ENCODE measurements at places on chromosomes 3 and 15.
A peak's percentile ranks its signal among the peaks of the same experiment; 100 is the strongest.

DNA sequence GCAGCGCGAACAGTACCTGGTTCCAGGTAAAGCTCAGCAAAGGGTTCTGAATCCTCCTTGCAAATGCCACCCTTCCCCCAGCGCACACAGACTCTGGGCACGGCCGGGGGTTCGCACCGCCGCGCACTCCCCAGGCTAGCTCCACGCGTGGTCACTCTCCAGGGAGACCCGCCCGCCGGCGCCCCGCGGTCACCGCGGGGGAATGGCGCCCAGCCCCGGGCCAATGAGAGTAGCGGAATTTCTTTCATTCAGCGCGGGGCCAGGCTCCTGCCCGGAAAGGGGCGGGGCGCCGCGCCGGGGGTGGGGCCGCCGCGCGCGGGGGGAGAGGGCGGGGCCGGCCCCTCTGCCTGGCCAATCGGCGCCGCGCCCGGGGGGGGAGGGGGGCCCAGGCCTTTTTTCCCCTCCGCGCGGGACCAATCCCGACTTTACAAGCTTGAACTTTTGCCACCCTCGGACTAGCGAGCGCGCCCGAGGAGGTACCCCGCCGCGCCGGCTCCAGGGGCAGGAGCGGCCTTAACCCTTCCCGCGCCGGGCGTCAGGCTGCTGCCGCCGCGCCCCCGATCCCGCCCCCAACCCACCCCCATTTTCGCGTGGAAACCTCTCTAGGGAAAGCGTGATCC, 1.1 kb upstream of the SMAD6 start:
- DNase-seq, result peak; percentile 84

- no peak for DNase-seq
These were observed 84.8 kb downstream of the GTPBP8 start for GRCh38 chr3:113075588-113075987.

DNA sequence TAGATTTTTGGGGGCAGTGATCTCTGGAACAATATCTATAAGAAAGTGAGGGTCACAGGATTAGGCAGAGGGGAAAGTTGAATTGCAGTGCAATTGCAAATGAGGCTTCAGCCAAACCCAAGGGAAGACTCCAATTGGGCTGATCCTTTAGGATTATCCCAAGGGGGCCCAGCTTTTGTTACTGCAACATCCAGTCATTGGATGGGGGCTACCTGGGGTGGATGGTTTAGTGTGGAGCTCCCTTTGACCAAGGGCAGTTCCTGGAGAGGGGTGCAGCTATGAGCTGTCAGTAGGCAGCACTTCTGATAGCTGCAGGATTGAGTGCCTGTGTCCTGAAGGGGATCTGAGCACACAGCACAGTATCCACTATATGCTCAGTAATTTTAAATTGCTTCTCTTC, 355.2 kb upstream of the AZI2 start:
- DNase-seq, result no peak

GRCh38 chr3:187986514-187986934, 167.4 kb upstream of the LPP start:
- DNase-seq, result no peak

GRCh38 chr3:41304593-41304992, 105.3 kb downstream of the CTNNB1 start:
- DNase-seq, result no peak

DNA sequence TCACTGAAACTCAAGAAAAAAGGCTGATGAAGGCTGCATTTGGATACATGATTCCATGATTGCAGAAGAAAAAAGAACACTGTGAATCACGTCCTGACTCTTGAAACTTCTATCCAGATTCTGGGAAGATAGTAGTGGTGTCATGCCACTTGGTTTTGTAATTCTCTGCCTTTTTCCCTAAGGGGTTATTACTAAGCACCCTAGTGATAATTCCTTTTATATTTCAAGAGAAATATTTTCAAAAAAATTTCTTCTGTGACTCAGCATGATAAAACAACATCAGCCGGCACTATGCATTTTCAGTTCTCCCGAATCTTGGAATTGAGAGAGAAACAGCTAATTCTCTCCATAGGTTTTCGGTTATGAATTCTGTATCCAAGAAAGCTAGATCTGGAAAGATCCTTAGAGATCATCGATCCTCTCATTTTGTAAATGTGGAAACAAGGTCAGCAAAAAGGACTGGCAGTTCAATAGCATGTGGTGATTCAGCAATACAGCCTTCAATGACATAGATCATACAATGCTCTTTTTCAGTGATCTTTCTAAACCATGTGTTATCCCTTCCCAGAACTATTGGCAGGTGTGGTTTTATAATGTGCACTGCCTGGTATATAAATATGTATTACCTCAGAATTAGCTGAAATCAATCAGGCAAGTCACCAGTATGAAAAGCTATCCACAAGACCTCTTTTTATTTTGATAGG, 42.6 kb upstream of the TP63 start:
- DNase-seq, result no peak

GRCh38 chr3:195140816-195141793, 129.9 kb downstream of the XXYLT1 start:
- DNase-seq, result no peak

- DNase-seq, result no peak
These were observed 38.3 kb downstream of the CCNB2 start for GRCh38 chr15:59143281-59143680.

- DNase-seq, result no peak
These were observed 150.9 kb downstream of the LRRC28 start for GRCh38 chr15:99402014-99402729.

DNA sequence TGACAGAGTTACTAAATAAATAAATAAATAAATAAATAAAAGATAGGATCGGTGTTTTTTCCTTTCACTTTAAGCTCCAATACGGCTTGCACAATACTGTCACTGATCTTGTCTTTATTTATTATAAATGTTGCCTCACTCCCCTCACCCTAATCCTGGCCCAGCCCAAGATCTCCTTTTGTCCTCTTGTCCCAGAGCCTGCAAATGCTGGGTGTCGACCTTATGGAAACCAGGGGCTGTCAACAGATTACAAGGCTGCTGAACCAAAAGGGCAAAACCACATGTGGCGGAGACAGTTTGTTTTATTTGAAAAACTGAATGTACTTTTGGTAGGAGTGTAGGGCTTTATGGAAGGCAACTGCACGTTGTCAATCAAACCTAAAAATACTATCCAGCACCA, 75.9 kb downstream of the RFTN1 start:
- no peak for DNase-seq

DNA sequence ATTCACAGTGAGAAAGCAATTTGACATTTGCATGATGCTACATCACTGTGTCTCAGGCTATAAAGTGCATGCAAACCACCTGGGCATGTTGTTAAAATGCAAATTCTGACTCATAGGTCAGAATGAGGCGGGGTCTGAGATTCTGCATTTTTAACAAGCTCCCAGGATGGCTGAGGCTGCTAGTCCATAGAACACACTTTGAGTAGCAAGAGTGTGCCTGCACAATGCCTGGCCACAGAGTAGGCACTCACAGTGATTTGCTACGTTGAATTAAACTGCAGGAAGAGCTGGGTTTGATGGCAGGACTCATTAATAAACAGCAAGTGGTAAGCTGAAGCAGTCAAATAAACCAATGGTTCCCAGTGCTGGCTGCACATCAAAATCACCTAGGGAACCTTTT, 48.1 kb downstream of the NTRK3 start:
- DNase-seq, result no peak

DNA sequence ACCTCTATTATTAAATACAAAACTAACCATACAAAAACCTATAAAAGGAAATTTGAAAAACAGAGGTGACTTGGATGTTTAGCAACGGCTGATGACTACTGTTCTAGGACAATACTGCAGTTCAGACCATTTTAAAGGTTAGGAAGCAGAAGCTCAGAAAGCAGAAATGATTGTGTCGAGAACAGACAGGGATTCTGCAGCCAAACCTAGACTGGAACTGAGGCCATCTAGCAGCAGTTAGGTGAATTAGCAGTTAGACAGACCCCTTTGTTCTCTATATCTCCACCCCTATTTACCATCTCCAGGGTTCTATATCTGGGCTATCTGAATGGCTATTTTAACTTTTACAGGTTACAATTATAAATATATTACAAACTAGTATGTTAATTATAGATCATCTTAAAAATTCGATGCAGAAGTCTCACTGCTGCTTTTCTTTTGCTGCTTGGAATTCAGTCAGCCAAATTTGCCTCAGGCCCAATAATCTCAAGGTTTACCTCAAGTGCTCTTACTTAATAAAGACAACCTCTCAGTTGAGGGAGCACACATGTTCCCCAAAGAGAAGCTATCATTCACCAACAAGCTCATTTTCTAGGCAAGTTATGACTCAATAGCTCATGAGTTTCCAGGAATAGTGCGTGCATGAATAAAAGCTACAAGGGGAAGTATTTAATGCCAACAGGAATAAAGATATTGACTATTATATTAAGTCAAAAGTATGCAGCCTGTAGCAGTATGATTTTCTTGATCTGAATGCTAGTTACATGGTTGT, 9.3 kb upstream of the IL1RAP start:
- no peak for DNase-seq

GRCh38 chr15:57541271-57541670, 50.4 kb upstream of the MYZAP start:
- DNase-seq, result no peak

DNA sequence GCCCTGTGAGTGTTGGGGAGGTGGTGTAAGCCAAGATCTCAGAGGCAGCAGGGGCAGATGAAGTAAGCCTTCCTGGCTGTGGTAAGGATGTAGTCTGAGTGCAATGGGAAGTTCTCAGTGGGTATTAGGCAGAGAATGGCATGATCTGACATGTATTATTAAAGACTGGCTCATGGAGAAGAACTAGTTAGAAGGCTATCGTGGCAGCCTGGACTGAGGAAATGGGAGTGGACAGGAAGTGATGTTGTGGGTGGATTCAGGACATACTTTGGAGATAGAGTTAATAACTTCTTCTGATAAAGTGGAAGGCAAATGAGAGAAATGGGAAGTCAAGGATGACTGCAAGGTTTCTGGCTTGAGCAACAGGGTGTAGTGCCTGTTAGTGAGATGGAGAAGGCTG, 250.9 kb upstream of the CFAP20DC start:
- no peak for DNase-seq

DNA sequence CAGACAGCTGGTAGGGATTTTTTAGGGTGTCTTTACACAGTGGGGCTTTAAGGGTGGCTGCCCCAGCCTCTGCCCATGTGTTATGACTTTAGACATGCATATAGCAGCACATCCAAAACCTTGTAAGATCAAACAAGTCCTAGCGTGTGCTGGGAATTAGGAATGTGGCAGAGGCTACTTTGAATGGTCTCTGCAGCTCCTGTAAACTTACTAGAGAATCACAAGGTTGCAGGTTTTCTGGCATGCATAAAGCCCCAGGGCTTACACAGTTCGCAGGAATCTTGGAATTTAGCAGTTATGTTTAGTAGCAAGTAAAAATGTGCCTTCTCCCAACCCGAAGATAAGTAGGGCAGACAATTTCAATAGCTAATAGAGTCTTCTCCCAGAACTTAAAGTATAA, 46.9 kb upstream of the COL6A6 start:
- no peak for DNase-seq

GRCh38 chr3:182809531-182809930, 16.2 kb downstream of the ATP11B start:
- DNase-seq, result no peak

GRCh38 chr3:171443211-171443957, 16.8 kb downstream of the TNIK start:
- DNase-seq, result no peak

GRCh38 chr3:169497567-169498257, 165.8 kb downstream of the MECOM start:
- no peak for DNase-seq

GRCh38 chr15:27869697-27870281, 229.3 kb downstream of the OCA2 start:
- no peak for DNase-seq

- DNase-seq, result no peak
These were observed 406.8 kb downstream of the MCTP2 start for GRCh38 chr15:94638183-94638582.

DNA sequence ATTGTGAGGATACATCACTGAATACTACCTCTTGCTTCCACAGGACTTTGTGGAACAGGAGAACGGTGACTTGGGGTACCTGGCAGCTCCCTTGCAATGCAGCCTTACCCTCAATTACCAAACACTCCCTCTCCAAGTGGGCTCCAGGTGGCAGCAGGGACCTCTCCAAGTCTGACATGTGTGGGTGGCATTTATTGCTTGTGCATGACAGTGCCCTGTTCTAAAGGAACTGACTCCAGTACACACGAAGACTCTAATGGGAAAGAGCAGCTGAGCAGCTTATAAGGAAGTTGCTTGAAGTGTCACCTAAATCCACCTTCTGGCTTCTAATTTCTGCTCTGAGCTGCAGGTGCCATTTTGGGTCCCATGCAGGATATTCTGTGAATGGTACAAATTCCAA, 174.1 kb upstream of the SLCO3A1 start:
- no peak for DNase-seq

GRCh38 chr15:68417051-68417450, 14.9 kb downstream of the ITGA11 start:
- DNase-seq, result no peak

DNA sequence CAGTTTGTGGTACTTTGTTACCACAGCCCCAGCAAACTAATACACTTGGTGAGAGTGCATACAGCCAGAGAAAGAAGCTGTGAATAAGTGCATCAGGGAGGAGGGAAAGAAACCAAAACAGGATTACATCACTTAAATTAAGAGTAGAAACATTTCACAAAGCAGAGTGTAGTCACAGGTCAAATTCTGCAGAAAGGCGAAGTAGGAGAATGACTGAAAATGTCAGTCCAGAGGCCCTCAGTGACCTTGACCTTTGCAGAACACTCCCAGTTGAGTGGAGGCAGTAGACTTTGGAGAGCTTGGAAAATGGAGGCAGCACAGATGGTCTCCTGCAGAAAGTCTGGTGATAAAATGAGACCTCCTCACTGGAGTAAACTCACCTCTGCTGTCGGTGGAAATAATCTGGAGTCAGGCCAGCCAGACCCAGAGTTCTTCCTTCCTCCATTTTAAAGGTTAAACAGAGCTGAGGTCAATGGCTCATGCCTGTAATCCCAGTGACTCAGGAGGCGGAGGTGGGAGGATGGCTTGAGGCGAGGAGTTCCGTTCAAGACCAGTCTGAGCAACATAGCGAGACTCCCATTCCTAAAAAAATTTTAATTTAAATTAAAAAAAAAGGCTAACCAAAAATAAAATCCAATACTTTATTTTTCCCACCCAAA, 5.0 kb downstream of the CD86 start:
- no peak for DNase-seq

DNA sequence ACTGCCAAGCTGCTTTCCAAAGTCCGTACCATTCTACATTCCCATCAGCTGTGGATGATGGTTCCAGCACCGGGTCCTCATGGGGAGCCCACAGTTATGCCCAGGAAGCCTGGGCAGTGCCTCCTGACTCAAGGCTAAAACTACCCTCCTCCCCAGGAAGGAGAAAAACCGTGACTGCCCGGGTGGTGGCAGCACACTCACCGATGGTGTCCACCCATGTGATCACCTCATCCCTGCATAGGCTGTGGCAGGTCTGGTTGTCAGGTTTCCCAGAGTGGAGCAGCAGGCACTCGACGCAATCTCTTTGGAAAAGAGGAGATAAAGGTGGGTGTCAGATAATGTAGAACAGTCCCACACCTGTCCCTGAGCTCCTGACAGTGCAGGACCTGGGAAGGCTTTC, 38.6 kb downstream of the UMPS start:
- no peak for DNase-seq

Measured in effector CD8-positive, alpha-beta T cell (primary cell).